ENCODE measurements at places on chromosomes 7 and 10.
A peak's percentile ranks its signal among the peaks of the same experiment; 100 is the strongest.

- DNase-seq, result peak; percentile 3
Observed at GRCh38 chr7:82506702-82507101, 63.1 kb upstream of the CACNA2D1 start.

DNA sequence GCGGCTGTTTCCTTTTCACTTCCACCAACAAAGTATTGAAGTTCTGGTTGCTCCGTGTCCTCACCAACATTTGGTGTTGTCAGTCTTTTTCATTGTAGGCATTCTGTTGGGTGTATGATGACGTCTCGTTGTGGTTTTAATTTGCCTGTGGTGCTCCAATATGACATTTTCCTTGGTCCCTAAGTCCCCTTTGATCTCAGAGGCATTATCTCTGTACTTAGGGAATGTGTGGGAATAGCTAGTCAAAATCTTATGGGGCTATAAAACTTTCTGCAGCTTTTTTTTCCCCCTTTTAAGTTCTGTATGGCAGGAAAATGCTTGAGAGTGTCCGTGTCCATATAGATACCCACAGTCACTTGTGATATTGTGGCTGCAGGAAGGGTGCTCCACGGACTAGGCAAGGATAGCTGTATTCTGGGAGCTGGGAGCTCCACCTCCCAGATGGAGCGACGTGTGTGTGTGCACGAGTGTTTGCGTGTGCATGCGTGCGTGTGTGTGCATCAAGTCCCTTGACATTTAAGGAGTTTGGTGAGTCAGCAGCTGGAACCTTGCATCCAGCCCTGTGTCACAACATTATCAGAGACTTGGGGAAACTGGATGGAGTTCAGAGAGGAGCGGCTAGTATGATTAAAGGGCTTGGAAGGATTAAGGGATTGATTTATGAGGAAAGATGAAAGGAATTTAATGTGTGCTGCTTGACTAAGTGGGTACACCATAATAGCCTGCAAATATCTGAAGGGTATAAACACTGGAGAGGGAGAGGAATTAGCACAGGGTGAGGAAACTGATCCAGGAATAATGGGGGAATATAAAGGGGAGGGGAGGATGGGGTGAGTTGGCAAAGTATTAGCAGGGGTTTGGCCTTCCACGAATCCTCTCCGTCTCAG is 66.8 kb downstream of the LRMDA start:
- no peak for DNase-seq

DNA sequence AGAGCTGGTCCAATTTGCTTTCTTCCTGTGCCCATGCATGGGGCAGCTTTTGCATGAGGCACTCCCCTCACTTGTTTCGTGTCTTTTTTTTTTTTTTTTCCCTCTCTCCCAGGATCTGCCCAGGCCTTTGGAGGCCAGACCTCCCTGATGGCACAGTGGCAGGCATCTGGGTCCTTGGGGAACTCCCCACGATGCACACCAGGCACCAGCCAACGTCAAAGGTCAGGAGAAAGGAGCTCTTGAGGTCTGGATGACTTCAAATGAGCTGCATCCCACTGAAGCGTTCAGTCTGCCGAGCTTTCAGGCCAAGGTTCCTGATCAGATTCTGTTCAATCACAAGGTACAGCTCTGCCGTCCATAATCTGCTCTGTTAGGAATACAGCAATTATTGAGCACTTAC is 97.2 kb upstream of the CARD11 start:
- no peak for DNase-seq

GRCh38 chr10:76080991-76081390 is 649.6 kb downstream of the LRMDA start:
- DNase-seq, result no peak

DNA sequence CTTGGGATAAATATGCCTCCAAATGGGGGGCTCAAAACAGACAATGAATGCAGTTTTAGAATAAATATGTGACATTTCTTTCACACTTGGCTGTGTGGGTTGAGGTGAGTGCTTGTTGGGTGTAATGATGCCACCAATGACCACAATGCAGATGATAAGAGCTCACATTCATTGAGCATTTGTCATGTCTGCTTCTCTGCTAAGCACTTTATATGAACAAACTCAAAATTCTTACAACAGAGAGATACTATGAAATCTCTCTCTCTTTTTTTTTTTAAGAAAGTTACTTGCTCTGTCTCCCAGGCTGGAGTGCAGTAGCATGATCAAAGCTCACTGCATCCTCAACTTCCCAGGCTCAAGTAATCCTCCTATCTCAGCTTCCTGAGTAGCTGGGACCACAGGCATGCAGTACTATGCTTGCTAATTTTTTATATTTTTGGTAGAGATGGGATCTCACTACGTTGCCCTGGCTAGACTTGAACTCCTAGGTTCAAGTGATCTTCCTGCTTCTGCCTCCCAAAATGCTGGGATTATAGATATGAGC is 185.4 kb downstream of the JCAD start:
- no peak for DNase-seq

GRCh38 chr10:88209231-88209630 is 345.8 kb downstream of the PTEN start:
- DNase-seq, result no peak

DNA sequence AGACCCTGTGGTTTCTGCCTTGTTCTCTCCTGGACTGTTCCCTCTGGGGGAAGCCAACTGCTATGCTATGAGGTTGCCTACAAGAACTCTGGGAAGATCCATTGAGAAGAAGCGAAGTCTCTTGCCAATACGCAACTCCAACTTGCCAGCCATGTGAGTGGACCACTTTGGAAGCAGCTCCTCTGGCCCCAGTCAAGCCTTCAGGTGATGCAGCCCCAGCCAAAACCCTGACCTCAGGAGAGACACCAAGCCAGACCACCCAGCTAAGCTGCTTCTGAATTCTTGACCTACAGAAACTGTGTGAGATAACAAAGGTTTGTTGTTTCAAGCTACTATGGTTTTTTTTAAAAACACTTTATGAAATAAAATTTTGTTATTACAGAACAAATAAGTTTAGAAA is 20.2 kb upstream of the MYL7 start:
- no peak for DNase-seq

DNA sequence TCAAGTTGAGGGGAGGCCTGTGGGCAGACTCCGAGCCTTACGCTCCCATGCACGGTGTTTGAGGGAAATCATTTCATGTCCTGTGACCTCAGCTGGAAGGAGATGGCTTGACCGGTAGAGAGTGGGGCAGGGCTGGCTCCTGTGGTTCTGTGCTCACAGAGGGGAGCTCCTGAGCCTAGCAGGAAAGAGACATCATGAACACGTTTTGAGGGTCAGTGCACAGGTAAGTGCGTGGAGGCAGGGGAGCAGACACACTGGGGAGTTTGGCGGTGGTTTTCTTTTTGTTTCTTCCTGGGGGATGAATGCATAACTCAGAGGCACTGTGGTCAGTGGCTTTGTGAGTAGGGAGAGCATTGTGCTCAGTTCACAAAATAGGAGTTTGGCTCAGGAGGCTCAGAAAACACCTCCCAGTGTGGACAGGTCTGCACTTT is 22.5 kb downstream of the ADCY1 start:
- DNase-seq, result no peak

- DNase-seq, result no peak
Observed at GRCh38 chr7:47627580-47628283, 45.8 kb upstream of the TNS3 start.

GRCh38 chr7:45102785-45103712 is 8.4 kb downstream of the TBRG4 start:
- DNase-seq, result no peak

DNA sequence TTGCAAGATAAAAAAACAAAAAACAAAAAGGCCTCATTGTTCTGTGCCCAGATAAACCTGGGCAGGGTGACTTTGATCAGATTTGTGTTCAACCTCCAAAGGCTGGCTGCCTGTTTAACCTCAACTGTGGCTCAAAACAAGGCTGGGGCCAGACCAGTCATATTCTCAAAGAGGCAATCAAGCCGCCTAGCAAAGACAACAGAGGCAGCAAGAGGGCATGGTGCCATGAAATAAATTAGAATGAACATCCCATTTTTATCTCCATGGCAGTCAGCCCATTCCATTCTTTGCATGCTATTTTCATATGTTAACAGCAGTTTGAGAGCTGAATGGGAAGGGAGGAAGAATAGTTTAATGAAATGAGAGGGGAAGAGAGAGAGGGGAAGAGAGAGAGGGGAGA is 1150.3 kb downstream of the TYW1 start:
- no peak for DNase-seq

GRCh38 chr7:103063895-103064294 is 10.7 kb downstream of the FBXL13 start:
- no peak for DNase-seq

- DNase-seq, result no peak
Observed at GRCh38 chr10:111765216-111765615, 418.3 kb downstream of the GPAM start.

DNA sequence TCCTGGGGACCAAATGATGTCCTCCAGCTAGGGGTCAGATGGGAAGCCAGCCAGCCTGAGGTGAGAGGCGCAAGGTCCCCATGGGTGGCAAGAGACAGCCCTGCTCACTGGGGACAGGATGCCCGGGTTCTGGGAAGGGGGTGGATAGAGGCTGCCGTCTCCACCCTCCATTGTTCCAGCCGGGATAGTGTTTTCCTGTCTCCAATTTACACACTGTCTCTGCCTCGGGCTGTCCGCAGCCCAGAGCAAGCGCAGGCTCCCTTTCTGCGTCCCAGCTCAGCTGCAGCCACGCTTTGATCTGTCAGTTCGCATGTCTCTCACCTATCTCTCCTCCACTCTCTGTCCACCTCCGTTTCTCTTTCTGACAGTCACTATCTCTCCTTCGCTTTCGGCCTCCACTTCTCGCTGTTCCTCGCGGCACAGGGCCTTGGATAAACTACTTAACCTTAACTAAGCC is 2.1 kb downstream of the EPHB4 start:
- no peak for DNase-seq

DNA sequence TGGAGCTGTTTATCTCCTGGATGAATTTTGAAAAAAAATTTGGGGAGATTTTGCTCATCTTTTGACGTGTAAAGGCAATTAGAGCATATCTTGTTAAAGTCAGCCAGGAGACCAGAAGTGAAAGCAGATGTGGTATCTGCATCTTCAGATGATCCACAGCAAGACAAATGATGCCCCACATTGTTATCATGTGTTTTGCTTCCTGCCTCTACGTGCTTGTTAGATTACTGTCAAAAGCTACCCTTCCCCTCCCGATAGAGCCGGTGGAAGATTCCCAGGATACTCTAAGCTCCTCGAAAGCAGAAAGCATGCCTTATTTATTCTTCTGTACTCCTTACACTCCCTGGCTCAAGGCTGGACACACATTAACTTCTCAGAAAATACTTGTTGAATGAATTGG is 12.9 kb downstream of the COL17A1 start:
- no peak for DNase-seq

- no peak for DNase-seq
Observed at GRCh38 chr7:126339813-126340212, 912.9 kb downstream of the GRM8 start.

GRCh38 chr10:14839305-14839695 is 1.2 kb downstream of the HSPA14 start:
- DNase-seq, result no peak

GRCh38 chr7:131235489-131236317 is 92.0 kb upstream of the MKLN1 start:
- peak; percentile 93 for DNase-seq

DNA sequence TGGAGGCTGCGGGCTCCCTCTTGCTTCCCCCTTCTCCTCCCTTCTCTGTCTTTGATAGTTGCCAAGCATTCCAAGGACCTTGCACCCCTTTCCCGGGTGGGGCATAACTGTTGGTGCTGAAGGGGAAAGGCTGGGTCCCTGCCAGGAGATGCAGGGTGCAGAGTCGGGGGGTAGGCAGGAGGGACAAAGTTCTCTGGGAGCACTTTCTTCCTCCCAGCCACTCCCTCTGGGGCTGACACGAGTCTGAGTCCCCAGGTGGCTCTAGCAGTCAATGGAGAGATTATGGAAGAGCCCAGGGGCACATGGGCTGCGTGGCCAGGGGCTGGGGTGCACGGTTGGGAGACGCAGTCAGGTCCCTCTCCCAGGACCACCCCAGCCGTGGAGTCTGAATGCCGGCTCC is 2.1 kb downstream of the CLDN15 start:
- no peak for DNase-seq

DNA sequence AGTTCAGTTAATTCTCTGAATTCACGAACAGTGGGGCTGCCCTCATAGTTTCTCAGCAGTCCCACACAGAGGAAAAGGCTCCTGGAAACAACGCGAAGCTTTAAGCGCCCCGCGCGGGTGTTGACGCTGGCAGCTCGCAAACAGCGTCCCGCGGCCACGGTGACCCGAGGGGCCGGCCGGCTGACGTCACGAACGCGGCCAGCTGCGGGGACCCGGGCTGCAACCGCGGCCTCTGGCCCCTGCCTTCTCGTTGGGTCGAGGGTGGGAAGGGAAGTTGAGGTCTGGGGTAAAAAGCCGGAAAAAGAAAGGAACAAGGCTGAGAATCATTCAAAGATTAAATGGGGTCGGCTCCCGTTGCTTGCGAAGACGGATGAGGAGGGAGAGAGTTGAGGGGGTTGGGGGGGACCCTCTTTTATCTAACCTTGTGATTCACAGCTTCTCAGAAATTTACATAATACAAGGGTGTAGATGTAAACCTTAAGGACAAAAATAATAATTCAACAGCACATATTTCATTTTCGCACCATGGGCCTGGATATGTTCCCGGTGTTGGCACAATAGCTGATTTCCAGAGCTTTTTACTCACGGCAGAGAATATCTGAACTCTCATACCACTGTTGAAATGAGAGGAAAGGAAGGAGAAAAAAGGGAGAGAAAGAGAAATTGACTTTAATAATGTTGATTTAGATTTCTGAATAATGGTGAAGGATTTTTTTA is 7.3 kb upstream of the FEZF1 start:
- DNase-seq, result no peak

DNA sequence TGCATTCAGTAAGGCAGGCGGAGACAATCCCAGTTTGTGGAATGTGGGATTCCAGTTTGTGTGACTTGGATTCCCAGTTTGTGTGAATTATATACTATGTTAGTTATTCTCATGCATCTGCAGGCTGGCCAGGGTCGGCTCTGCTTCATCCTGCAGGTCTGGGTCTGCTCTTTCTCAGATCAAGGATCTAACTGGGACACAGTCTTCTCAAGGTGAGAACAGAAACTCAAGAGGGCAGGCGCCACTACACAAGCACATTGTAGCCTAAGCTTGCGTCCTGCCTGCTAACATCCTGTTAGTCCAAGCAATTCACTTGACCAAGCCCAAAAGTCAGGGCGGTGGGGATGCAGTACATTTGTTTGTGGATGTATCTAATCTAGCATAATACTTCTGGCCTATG is 131.1 kb downstream of the SNX10 start:
- no peak for DNase-seq

GRCh38 chr10:24496906-24497305 is 226.8 kb downstream of the ARHGAP21 start:
- no peak for DNase-seq

GRCh38 chr10:76022366-76022765 is 590.9 kb downstream of the LRMDA start:
- DNase-seq, result no peak

GRCh38 chr10:97361537-97361901 is 27.0 kb upstream of the FRAT2 start:
- DNase-seq, result no peak

- DNase-seq, result peak; percentile 87
Observed at GRCh38 chr7:2060701-2061100, 172.0 kb downstream of the MAD1L1 start.
